ENCODE measurements at places on chromosomes 3 and 15.

- DNase-seq, result no peak
These were observed 16.9 kb downstream of the FAM43A start for GRCh38 chr3:194702545-194702944.

DNA sequence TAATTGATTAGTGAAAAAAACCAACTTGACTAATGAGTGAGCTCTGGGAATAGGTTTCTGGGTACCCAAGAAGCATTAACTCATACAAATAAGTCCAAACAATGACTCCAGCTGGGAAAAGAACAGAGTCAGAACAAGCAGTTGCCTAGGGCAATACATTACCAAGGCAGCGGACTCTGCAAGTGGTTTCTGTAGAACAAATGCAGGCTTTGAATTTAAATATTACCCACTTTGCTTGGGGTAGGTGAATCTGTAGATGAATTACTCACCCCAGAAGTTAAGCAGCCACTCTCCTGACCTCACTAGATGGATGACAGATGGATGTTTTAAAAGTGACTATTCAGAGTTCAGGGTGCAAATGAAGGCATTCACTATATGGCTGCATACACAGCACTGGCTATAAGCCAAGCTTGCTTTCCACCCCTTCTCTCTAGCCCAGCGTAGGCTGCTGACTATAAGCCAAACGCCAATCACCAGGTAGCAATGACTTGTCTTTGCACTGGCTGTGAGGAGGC lies 73.1 kb upstream of the BHLHE40 start:
- no peak for DNase-seq

GRCh38 chr3:113218011-113218680 lies 6.8 kb downstream of the BOC start:
- DNase-seq, result no peak

GRCh38 chr3:2915826-2916225 lies 194.3 kb downstream of the IL5RA start:
- no peak for DNase-seq

DNA sequence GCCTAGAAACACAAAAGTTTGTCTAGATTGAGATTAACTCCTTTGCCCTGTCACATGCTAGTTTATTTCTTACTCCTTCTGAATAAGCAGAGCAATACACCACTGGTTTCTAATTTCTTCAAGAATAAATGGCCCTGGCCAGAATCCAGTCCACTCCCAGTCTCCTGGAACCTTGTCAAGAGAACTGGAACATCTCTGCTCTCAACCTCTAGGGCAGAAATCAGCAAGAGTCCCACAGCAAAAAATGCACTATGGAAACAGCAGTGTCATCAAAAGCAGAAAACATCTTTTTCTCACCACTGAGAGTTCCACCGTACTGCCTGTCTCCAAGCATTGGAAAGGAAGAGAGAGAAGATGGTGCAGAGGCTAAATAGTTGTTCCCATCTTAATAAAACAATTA lies 35.9 kb upstream of the PPP2R3A start:
- no peak for DNase-seq

DNA sequence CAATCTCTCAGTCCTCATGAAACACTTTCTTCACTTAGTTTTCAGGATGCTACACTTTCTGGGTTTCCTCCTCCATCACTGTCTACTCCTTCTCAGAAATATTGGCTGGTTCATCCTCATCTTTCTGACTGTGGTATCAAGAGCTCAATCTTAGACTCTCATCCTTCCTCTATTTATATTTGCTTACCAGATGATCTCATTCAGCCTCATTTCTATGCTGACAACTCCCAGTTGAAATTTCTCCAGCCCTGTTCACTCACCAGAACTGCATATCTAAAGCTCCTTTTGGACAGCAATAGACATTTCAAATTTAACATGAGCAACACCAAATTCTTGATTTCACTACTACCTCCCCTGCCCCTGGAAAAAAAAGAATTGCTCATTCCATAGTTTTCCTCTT lies 48.0 kb upstream of the FBN1 start:
- DNase-seq, result no peak

- DNase-seq, result no peak
These were observed 3.6 kb downstream of the FOXP1 start for GRCh38 chr3:71579935-71580406.

GRCh38 chr3:23079976-23080375 lies 123.2 kb upstream of the UBE2E2 start:
- DNase-seq, result no peak

DNA sequence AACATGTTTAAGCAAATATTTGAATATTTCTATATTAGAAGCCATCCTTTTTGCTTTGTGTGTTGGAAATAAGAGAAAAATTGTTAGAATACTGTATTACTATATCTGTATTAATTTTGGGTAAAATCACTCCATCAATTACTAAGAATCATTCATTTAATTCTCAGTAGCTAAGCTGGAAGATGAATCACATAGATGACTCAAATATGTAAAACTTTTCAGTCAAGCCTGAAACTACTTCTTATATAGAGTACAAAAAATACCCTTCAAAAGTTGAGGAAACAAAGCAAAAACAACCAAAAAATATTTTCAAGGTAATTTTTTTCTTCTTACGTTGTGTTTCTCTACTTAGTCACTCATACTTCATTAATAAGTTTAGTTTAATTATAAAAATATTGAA lies 205.7 kb upstream of the ROBO1 start:
- no peak for DNase-seq

DNA sequence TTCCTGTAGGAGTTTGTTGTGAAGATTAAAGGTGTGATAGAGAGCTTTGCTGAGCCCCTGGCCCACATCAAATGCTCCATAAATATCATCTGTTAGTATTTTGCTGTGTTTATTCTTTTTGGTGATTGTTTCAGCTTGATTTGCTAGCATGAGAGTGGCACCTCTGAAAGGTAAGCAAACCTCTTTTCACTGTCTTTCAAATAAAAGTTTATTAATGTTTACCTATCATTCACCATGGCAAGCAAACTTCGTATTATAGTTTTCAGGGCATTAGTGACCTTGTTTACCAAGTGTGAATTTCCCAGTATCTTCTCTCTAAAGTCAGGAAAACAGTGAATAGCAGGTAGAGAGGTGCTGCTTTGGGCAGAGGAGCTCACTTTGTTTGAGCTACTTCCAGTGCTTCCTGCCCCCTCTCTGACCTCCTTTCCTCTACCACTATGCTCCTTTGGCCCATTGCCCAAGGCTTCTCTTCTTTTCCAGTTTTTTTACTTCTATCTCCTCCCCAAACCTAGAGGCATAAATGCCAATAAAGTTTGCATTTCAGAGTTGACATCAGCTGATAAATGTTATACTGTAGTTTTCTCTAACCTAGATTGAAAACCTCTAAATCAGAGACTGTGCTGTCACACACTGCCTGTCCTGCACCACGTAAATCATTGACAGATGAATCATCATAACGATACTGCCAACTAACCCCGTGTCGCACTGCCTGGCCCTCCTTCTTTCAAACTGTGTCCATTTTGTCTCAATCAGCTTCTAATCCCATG lies 569.0 kb downstream of the TUSC7 start:
- no peak for DNase-seq

- DNase-seq, result no peak
These were observed 41.6 kb downstream of the PIK3CA start for GRCh38 chr3:179189759-179190158.

DNA sequence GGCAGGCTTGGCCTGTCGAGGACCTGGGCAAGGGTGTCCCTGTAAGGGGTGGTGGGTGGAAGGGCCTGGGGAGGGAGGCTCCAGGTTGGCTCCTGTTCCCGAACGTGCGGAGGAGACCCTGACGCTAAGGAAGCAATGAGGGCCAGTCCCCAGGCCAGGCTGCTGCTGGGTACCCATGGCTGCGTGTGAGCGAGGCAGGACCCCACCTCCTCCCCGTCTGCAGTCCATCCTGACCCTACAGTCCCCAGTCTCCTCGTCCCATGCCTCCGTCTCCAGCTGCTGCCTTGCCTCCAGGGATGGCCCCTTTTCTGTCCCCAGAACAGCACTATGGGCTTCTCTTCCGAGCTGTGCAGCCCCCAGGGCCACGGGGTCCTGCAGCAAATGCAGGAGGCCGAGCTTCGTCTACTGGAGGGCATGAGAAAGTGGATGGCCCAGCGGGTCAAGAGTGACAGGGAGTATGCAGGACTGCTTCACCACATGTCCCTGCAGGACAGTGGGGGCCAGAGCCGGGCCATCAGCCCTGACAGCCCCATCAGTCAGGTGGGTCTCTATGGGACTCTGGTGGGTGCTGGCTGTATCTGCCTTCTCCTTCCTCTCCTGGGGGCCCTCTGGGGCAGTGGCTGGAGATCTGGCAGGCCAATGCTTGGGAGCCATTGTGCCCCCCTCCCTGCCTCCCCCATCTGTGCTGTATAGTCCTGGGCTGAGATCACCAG lies 571 bp downstream of the FES start:
- DNase-seq, result no peak

GRCh38 chr3:175940881-175941280 lies 1081.7 kb downstream of the NAALADL2 start:
- DNase-seq, result no peak

DNA sequence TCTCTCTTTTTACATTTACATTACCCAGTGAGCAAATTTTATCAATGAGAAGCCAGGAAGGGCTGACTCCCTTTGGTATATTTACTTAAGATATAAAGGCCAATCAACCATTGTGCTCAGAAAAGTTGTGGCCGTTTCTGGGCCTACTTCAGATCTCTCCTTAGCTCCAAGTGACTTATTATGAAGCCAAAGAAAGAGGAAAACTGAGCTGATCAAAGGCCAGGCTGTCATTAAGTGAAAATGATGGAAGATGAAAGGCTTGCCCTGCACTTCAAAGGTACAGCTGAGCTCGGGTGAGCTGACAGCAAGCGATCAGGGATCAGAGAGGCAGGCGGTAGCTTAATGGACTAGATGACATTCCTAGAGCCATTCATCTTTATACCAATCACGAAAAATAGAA lies 24.8 kb downstream of the VGLL4 start:
- DNase-seq, result no peak

GRCh38 chr3:11582191-11582968 lies 61.3 kb downstream of the VGLL4 start:
- DNase-seq, result peak; percentile 7

DNA sequence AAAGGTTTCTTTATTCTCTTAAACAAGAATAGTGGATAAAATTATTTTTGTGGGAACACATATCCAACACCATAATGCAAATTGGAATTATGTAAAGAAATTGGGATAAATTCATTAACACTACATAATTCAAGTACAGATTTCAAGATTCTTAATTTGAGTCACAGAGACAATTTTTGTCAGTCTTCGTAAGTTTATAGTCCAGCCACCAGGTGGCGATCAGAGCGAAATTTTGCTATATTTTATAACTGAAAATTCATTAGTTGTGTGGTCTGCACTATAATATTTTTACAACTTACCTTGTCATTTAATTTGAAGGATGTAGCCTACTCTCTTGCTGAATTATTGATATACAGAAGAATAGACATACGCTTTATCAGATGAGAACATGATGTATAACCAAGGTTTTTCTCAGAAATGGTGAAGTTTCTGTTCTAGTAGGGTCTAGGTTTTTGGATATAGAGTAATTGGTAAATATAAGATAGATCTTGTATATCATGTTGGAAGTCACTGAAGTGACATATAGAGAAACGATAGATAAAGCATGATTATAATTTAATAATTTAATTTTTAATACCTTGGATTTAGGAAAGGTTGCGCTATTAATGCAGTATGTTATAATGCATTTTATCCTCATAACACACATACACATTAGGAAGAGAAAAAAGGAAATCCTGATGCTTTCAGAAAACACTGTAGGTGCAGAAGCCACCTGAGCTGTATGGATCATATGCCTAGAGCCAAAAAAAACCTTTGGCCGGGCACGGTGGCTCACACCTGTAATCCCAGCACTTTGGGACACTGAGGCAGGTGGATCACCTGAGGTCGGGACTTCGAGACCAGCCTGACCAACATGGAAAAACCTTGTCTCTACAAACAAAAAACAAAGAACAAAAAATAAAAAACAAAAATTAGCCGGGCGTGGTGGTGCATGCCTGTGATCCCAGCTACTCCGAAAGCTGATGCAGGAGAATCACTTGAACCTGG lies 31.7 kb downstream of the PLSCR4 start:
- peak; percentile 43 for DNase-seq

GRCh38 chr3:126665959-126666657 lies 11.2 kb upstream of the TXNRD3 start:
- no peak for DNase-seq

GRCh38 chr3:13535526-13535875 lies 13.4 kb upstream of the FBLN2 start:
- DNase-seq, result no peak

All from inflammatory macrophage (primary cell).